Adipose tissue (tissue), 3 donors: ENCODE measurements at places on chromosomes 16 and 17. TPM values are rescaled to one million over a fixed set of nuclear protein-coding genes. Genes with fewer than 3 reads are reported as not detected.

Gene HID1
- polyA plus RNA-seq, result 13.8 TPM

Gene SEZ6
- not detected for polyA plus RNA-seq

Gene ACAP1
- 4.0 TPM for polyA plus RNA-seq

Gene GJD3
- polyA plus RNA-seq, result 0.78 TPM

Gene NATD1
- polyA plus RNA-seq, result 5.2 TPM

Gene HIC1
- polyA plus RNA-seq, result 1.6 TPM

Gene FAHD1
- polyA plus RNA-seq, result 28.5 TPM

Gene EPN3
- 0.67 TPM for polyA plus RNA-seq

Gene TBC1D26
- not detected for polyA plus RNA-seq

Gene CLEC19A
- polyA plus RNA-seq, result not detected

Gene VMO1
- polyA plus RNA-seq, result 2.1 TPM

Gene CCL5
- 0.74 TPM for polyA plus RNA-seq

Gene KRT17
- 0.70 TPM for polyA plus RNA-seq

Gene EPN2
- 27.0 TPM for polyA plus RNA-seq

Gene TM4SF5
- 0.85 TPM for polyA plus RNA-seq

Gene GABARAPL2
- polyA plus RNA-seq, result 124 TPM

Gene CORO6
- polyA plus RNA-seq, result 13.6 TPM

Gene KRT33B
- not detected for polyA plus RNA-seq

Gene DOK4
- polyA plus RNA-seq, result 7.6 TPM

Gene AGRP
- polyA plus RNA-seq, result not detected

Gene FMNL1
- 3.1 TPM for polyA plus RNA-seq

Gene ITPRIPL2
- 25.4 TPM for polyA plus RNA-seq

Gene CPNE7
- polyA plus RNA-seq, result 0.65 TPM

Gene TNP2
- polyA plus RNA-seq, result not detected

Gene TMIGD1
- polyA plus RNA-seq, result not detected

Gene TEX19
- polyA plus RNA-seq, result not detected

Gene KRTAP9-2
- not detected for polyA plus RNA-seq

Gene TBC1D3G
- polyA plus RNA-seq, result not detected

Gene CNTNAP4
- 0.01 TPM for polyA plus RNA-seq

Gene CDH5
- polyA plus RNA-seq, result 54.0 TPM

Gene GNPTG
- 67.4 TPM for polyA plus RNA-seq

Gene PRRT2
- 0.56 TPM for polyA plus RNA-seq

Gene IL17C
- polyA plus RNA-seq, result not detected

Gene SPHK1
- 8.4 TPM for polyA plus RNA-seq

Gene SEC14L5
- polyA plus RNA-seq, result 0.24 TPM

Gene ODAD4
- polyA plus RNA-seq, result 0.48 TPM

Gene CES3
- polyA plus RNA-seq, result 2.2 TPM
